ENCODE measurements at places on chromosomes 13 and 19.

- no peak for DNase-seq
Observed at GRCh38 chr19:28940751-28941500, 272.0 kb downstream of the UQCRFS1 start.

- no peak for DNase-seq
Observed at GRCh38 chr19:6677883-6678689, 8.1 kb upstream of the TNFSF14 start.

DNA sequence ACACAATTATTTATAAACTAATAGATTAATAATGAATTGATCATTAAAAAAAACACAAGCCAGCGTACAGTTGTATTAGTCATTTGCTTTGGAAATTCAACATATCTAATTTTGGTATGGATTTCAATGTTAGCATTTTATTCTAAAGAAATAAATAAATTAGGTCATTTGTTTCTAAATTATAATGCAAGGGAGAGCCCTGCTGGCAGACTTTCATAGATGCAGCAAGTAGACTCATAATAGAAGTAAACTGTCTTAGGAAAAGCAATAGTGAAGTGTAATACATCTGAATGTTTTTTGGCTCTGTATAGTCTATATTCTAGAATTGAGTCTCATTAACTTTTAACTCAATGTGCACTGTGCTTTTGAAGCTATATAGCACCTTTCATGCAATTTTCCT lies 982.4 kb upstream of the MIR17HG start:
- no peak for DNase-seq

- DNase-seq: no peak
Observed at GRCh38 chr19:49615861-49616260, 24.1 kb downstream of the RRAS start.

GRCh38 chr13:78098249-78098648 lies 179.6 kb upstream of the EDNRB start:
- no peak for DNase-seq

GRCh38 chr13:79724348-79725103 lies 243.6 kb downstream of the NDFIP2 start:
- no peak for DNase-seq

DNA sequence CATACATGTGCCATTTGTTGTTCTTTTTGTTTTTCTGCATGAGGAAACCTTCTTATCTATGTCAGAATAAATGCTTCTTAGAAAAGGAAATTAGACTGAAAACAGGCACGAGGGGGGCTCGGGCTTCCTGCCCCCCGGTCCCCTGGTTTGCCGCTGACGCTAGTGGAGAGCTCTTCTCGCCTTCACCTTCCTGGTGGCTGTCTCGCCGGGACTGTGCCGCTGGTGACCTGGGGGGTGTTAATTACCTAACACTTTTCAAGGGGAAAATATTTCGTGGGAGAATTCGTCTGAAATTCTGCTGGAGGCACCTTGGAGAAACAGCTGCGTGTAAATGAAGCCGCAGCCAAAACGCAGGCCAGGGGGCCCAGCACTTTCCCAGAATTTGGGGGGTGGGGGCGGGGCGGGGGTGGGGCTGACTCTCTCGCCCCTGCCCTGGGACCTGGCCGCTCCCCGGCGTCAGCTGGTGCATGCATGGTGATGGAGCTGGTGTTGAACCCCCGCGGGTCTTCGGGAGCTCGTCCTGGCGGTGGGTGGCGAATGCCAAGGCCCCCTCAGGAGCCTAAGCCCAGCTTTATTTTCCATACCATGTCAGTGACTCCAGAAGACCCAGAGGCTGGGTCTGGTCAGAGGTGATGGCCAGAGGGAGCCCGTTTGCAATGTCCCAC lies 58.3 kb upstream of the MCF2L start:
- no peak for DNase-seq

All from erythroblast (primary cell).